ENCODE measurements at places on chromosomes 3 and 15.
A peak's percentile ranks its signal among the peaks of the same experiment; 100 is the strongest.

DNA sequence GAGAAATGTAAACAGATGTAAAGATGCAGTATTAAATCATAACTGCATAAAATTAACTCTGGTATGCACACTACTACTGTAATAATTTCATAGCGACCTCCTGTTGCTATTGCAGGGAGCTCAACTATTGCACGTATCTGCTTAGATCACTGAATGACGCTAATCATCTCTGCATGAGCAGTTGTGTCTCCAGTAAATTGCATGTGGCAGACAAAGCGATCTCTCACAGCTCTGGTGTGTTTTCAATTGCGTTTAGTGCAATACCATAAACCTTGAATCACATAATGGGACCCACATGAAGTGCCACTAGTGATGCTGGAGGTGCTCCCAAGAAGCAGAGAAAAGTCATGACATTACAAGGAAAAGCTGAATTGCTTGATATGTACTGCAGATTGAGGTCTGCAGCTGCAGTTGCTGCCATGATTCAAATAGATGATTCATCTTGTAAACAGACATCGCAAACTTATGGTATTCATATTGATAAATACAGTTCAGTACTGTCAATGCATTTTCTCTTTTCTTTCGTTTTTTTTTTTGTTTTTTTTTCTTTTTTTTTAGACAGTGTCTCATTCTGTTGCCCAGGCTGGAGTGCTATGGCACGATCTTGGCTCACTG, 30.2 kb upstream of the LCTL start:
- DNase-seq, result no peak

GRCh38 chr15:70299931-70300869, 202.5 kb upstream of the TLE3 start:
- DNase-seq, result peak; percentile 67

GRCh38 chr3:50126287-50127211, 28.6 kb upstream of the SEMA3F start:
- DNase-seq, result no peak

DNA sequence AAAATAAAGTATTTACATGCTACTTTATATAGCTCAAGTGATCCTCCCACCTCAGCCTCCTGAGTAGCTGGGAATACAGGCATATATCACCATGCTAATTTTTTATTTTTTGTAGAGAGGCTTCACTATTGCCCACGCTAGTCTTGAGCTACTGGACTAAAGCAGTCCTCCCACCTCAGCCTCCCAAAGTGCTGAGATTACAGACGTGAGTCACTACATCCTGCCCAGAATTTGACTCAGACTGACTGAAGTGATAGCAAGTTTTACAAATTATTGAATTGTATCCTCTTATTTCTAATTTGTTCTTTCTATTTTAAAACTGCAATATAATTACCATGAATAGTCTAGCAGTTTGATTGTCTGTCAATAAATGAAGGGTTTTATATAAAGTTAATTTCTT, 210.3 kb upstream of the CGNL1 start:
- DNase-seq, result no peak

GRCh38 chr3:54759166-54759565, 168.7 kb downstream of the LRTM1 start:
- DNase-seq, result no peak

DNA sequence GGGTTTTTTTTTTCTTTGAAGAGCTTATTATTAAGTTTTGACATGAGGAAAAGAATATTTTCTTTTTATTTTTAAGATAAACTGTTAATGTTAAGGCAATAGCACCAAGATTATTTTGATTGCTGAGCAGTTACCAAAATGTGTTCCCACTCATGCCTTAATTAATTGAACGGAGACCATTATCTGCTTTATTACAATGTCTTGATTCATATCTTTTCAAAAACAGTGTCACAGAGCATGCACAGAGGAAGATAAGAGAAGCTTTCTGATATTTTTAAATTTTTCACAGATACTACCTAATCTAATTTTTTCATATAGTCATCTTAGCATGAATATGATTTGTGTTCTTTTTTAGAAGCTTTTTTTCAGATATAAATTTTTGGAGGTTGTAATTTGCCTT, 106.7 kb upstream of the FEZF2 start:
- no peak for DNase-seq

DNA sequence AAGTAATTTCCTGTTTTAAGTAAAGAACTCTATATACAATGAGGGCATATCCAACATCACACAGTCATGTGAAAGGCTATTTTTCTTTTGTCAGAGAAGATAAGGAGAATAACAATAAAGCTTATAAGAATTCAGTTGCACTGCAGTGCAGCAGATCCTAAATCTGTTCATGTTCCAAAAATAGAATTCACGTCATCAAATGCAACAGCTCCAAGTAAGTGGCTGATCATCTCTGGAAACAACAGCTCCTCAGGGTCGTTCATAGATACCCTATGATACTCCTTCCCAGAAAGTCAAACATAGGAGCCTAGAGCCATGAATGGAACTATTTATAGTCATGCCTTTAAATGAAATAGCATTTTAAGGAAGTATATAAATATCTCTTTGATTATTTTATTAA, 100.2 kb downstream of the FMN1 start:
- DNase-seq, result no peak

DNA sequence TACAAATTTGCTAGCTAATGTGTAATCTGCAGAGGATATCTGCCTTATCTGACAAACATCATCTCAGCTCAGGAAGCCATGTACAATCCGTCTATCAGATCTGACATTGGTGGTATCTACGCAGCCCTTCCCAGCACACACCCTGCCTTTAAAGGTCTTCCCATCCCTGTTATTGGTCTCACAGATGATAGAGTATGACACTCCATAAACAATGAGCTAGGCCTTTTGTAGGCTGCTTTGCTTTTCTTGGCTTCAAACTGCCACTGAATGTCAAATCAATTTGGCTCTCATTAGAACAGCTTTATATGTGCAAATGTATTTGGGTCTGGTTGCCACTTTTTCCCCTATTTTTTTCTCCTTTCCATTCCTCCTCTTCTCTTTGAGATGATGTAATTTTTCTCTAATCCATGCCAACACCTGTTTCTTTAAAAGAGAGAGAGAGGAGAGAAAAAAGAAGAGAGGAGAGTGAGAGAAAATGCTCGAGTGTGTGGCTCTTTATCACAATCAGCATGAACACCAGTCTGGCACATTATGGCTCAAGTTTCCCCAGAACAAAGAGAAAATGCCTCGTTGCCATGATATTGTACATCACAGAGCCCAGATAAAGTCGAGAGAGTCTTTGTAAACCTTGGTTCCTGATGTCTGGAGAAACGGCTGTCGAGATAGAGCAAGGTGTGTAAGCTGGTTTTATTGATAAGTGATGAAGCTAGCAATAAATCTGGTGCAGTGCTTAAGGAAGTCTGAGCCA, 80.8 kb upstream of the DPH6 start:
- DNase-seq, result no peak

DNA sequence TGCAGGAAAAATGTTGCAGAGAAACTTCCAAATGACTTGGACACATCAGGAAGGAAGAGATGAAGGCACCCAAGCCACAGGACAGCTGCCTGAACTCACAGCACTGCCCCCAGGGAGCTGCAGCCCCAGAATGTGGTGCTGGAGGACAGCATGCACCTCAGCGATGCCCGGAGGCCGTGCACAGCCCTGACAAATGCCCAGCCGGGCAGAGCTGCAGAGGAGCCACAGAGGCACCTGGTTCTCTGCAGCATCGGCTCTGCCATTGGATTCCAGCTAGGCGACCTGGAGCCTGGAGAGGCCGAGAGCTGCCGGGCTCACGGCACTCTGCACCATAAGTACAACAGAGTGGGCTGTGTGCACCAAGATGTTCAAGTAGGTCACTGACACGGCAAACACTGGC, 97.5 kb downstream of the OCA2 start:
- no peak for DNase-seq

DNA sequence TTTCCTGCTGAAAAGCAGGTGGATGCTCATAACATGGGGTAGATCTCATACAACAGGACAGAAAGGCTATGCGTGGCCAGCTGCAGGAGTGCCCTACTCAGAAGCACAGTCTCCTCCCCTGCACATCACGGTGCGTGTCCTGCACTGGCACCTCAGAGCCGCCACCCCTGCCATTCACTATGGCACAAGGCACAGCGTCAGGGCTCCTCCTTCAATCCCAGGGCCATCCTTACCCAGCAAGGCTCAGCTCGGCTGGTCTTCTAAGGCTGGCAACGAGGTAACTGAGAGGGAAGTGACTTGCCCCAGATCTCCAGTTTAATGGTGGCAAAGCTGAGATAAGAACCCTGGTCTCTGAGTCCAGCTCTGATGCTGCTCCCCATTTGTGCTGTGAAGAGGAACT, 97.1 kb downstream of the CPN2 start:
- no peak for DNase-seq

GRCh38 chr3:196440696-196441095, 8.5 kb upstream of the UBXN7 start:
- DNase-seq, result no peak

GRCh38 chr3:29949940-29950616, 656.3 kb upstream of the TGFBR2 start:
- no peak for DNase-seq

- no peak for DNase-seq
Measured at GRCh38 chr3:155465664-155466063, 172.2 kb upstream of the STRIT1 start.

DNA sequence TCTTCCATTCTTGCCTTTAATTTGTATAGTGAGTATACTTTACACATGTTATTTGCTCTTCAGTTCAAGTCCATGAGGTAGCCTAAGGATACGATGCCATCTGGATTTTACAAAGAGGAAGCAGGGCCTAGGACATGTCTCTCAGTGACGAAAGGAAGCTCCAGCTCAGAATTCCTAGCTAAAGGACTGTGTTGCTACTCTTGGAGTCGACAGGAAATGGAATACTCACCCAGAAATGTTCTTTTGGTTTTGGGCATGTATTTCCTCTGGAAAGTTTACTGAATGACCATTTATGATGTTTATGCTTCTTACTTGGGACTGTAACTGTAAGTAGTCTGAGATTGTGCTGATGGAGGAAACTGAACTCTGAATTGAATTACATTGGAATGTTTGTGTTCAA, 12.5 kb downstream of the OXNAD1 start:
- DNase-seq, result no peak

DNA sequence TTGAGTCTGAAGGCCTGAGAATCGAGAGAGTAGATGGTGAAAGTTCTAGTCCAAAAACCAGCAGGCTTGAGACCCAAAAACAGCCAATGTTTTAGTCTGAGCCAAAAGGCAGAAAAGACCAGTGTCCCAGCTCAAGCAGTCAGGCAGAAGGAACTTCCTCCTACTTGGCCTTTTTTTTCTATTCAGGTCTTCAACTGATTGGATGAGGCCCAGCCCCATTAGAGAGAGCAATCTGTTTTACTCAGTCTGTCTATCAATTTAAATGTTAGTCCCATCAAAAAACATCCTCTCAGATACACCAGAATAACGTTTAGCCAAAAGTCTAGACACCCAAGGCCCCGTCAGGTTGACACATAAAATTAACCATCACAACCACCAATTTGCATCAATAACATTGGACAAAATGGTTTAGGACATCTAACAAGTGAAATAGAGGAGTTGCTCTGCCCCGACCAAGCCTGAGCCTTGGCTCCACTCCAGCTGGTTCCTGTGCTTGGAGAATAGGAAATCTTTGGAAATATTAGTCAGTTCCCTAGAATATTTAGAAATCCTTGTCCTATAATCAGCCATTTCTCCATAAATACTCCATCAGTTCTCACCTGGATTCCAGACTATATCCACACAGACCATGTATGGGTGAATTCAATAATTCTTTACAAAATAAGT, 51.4 kb upstream of the LIPC start:
- DNase-seq, result no peak

DNA sequence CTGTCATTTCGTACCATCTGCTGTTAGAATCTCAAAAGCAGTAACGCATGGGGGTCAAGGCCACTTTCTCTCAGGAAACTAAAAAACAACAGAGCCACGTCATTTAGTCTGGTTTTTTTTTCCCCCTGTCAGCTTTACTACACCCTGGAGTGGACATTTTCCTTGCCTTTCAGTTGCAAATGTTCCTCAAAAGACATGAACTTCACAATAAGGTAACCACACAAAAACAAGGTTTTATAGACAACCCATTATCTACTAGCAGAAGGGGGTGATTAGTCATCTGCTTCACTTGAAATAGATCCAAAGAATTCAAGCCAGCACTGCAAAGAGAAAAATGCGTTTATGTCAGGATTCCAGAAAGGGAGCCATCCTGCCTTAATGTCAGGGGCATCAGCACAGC, 171.8 kb upstream of the CDIN1 start:
- no peak for DNase-seq

DNA sequence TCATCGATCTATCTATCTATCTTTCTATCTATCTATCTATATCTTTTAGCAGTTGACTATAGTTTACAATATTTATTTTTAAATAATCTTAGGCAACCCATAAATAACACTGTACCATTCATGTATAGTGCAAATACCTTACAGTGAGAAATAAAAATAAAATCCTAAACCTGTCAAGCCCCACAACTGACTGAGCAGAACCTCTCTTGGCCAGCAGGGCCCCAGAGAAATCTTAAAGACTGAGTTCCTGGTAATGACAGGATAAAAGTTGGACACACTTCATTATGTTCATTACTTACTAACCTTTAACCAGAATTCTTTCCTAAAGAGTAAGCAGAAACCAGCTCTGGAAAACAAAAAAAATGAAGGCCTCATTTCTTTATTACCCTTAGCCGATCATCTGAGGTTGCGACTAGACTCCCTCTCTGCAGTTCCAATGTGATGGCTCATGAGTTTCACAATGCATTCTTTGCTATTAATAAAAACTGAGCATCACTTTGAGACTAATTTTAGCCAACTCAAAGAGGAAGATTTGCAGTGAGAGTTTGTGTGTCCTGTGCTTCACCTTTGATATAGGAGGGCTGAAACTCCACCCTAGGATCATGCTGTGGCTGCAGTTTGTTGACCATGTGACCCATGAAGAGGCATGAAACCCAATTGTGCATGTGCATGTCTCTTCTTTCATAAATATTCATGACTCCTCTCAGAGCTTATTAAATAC, 1072.0 kb downstream of the NSUN3 start:
- no peak for DNase-seq

DNA sequence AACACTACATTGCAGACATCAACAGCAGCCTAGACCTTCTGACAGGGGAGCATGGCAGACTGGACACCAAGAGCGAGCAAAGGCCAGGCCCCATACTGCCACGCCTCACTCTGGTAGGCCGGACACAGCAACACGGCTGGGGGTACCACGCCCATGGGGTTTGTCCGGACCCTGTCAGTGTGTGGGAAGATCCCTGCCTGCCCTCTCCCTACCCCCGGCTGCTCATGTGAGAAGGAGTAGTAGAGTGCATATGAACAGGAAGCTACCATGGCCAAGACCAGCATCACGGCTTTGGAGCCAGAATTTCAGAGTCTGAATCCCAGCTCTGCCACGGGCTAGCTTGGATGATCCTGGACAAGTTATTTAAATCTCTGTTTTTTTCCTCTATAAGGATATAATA, 27.9 kb downstream of the ALDH1L1 start:
- DNase-seq, result no peak

GRCh38 chr3:149417174-149417573, 39.7 kb upstream of the TM4SF1 start:
- DNase-seq, result no peak

- no peak for DNase-seq
Measured at GRCh38 chr15:22874966-22875365, 36.5 kb downstream of the NIPA2 start.

DNA sequence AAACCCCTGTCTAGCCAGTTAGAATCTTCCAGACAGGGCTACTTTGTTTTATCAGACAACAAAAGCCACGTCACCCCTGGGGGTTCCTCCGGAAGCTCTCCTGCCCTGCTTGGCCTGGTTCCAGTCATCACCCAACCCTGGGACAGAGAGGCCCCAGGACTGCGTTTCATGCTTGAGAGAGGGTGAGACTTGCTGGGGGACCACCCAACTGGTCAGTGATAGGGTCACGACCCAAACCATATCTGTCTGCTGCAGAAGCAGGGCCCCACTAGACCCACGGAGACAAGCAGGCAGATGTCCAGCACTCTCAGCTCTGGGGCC, 1.2 kb downstream of the NT5DC2 start:
- DNase-seq, result peak; percentile 18
